ENCODE measurements at places on chromosomes 12 and 14.

- DNase-seq, result no peak
Observed at GRCh38 chr12:56020423-56021184, at the start of gene IKZF4. Gene IKZF4 (plus strand): TSS chr12:56021043. CDS start chr12:56021494, 451 bp downstream.

DNA sequence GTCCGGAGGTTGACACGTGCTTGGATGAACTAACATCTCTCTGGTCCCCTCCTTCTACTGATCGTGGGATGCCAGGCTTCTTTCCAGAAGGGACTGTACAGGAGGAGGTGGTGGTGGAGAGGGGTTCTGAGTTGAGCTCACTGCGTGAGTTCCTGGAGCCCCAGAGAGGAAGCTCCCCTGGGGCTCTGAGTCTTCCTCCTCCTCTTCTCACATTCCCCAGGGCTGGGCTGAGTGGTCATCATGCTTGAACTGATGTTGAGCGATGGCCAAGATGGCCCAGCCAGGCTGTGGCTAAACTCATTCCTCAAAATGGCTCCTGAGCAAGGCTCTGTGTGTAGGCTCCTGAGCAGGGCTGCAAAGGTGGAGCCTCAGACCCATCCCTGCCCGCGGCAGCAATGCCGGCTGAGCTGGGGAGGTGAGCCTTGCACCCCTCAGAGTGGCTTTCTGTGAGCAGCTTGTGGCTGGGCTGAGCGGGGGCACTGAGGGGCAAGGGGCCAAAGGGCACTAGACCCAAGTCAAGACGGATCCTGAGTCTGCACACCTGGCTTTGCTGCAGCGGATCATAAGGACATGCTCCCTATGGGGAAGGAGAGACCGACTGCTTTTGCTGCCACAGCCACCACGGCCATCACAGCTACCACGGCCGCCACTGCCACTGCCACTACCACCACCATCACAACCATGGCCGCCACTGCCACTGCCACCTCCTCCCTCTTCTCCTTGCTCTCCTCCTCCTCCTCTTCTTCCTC lies 35.4 kb downstream of the MEG3 start:
- DNase-seq, result no peak

DNA sequence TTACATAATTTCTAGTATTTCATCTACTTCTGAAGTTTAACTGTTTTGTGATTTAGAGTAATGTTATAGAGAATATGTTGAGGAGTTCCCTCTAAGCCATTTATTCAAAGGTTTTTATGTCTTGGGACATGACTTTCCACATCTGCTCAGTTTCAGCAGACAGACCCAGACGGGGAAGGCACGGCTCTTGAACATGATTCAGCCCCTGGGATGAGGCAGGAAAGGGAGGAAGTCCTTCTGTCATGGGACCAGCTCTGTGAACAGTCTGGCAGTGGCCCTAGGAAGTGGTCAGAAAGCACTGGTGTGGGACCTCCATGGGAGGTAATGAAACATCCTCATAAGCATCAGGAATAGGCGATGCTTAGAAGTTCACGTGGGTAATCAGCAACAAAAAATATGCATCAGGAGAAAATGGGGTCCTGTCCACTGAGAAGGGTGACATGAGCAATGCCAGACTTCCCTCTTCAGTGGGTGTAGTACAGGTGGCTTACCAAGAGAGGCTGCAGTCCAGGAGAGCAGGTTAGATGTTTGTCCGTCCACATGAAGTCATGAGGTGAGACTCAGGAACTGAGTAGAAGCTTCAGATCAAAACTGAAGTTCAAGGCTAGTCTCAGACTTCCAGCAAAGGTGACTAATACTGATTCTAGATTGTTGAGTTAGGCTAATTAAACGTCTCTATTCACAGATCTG lies 248.5 kb downstream of the IPO8 start:
- DNase-seq, result no peak

DNA sequence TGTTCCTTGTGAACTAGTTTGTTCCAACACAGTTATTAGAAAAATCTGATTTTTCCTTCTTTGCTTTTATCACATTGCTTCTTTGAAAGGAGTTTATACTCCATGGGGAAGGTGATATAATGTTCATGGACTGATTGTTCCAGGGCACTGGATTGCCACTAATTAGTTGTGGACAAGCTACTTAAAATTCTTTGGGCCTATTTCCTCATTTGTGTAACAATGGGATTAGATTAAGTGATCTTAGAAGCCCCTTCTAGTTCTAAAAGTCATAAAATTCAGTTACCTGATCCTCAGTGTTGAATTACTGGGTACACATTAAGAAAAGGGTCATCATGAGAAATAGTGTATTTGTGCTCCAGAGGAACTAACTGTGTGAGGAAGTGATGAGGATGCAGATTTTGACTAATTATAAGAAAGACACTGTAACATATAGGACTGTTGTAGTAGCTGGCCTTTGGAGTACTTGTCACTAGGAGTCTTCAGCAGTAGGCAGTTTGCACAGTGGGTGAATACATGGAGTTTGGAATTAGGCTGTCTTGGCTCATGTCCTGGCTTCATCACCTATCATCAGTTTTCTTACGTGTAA lies 82.2 kb downstream of the MIA2 start:
- no peak for DNase-seq

- no peak for DNase-seq
Observed at GRCh38 chr14:84859116-84859515, 670.8 kb upstream of the FLRT2 start.

- DNase-seq, result no peak
Observed at GRCh38 chr12:68844788-68845695, 37.1 kb downstream of the MDM2 start.

Data from GM12892 (cell line).